ENCODE measurements at places on chromosomes 11 and 22.
A peak's percentile ranks its signal among the peaks of the same experiment; 100 is the strongest.

DNA sequence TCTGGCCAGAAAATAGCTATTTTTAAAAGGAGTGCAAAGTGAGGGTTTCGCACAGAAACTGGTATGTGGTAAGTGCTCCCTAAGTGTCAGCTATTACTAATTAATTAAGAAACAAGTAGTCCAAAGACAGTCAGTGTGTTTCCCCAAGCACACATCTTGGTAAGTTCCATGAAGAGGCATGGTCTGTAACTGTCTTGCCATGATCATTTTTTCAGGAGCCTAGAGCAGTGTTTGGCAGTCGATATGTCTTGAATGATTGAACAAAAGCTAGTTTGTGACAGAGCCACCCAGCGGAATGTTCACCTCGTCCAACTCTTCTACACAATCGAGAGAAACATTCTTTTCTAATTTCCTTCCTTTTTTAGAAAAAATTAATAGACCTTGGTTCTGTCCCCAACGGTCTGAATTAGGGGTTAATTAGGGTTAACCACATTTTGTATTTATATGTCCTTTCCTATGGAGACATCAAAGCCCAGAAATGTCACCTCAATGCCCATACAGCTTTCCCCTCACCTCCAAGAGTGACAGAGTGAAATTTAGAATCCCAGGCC lies 57.6 kb upstream of the FTH1 start:
- peak; percentile 60 for DNase-seq

DNA sequence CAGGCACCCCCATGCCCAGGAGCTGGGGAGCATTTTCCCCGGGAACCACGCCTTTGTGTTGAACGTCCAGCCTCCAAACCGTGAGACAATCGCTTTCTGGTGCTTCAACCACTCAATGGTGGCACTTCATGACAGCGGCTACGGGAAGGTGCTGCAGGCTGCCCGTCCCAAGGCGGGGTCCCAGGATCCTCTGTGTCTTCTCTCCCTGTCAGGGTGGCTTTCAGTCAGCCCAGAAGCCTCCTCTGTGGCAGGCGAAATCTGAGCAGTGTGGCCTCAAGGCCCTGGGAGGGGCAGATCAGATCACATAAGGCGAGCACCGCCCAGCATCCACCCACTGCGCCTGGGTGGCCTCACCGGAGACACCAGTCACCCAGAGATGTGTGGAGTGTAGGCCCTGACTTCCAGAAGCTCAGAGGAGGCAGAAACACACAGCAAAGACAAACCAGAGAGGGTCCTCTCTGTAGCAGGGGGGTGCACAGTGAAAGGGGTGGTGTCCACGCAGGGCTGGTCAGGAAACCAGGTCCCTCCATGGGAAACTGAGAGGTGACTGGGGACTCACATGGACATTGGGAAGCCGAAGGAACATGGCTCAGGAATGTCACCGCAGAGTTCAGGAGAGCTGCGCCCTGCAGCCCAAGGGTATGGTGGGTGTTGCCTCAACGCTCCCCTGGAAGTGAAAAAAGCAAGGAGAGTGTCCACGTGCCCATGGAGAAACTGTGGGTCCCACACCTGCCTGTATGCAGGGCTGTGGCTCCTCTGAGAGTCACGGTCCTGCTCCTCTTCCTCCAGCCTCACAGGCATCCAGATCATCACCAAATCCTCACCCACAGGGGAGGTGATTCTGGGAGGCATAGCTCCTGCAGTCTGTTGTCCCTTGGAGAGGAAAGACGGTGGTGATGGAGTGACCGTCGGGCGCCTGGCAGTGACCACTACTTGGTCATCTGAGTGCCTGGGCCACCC lies 1420.7 kb downstream of the TBC1D22A start:
- no peak for DNase-seq

GRCh38 chr11:100687630-100688395 lies 725 bp downstream of the ARHGAP42 start:
- no peak for DNase-seq

DNA sequence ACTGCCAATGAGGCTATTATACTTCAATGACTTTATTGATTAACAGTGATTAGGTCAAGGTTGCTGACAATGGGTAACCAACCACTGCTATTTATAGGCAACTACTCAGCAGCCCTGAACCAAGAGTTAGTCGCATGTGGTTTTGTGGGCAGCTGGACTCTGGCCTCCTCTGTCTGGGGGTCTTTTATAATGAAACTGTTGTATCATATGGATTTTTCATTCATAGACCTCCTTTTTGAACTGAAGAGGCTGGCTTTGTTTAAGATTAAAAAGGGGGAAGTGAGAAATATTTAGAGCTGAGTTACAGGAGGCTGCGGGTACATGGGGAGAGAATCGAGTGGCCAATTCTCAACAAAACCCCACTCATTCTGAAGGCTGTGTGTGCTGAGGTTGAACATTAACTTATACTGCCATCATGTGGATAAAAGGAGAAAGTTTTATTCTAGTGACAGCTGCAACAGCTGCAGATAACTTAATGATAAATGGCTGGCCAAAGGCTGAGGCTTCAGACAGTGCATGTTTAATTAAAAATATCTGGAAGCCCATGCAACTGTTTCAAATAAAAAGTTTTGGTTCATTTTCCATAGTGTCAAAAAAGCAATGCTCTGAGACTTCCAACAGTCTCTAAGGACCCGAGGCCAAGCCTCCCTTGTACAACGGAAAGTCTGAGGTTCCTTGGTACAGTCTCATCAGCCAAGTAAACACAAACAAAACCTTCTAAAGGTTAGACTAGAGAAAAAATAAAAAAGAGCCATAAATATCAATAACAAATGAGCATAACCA lies 682.6 kb downstream of the KCNA4 start:
- DNase-seq: peak; percentile 18

DNA sequence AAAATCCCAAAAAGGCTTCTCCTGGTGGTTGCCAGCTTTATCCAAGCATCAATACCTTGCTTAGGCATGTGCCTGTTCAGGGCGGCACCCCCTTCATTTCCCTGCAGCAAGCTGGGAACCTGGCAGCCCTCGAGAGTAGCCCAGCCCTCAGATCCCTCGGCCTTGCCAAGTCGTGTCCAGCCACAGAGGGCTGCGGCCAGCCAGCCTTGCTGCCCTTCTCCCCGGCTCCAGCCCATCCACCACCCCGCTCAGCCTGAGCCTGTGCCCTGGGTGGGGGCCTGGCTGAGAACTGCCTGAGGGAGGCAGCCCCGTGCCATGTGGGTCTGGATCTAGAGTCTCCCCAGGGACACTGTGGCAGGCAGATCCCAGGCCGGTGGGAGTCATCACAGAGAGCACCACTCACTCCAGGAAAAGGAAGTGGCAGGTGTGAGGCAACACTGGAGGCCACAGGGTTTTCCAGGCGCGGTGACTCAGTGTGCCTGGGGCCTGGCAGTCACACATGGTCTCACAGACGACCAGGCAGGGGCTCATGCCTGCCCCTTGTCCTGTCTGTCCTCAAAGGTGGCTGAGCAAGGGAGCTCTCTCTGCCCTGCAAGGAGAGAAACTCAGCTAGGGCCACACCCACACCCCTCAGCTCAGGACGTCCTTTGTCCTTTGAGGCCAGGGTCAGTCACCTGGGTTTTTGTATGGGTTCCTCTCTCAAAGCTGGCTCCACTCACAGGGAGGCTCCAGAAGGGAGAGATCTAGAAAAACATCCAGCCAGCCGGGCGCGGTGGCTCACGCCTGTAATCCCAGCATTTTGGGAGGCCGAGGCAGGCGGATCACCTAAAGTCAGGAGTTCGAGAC lies 12.2 kb upstream of the CDC42BPG start:
- DNase-seq: peak; percentile 46

DNA sequence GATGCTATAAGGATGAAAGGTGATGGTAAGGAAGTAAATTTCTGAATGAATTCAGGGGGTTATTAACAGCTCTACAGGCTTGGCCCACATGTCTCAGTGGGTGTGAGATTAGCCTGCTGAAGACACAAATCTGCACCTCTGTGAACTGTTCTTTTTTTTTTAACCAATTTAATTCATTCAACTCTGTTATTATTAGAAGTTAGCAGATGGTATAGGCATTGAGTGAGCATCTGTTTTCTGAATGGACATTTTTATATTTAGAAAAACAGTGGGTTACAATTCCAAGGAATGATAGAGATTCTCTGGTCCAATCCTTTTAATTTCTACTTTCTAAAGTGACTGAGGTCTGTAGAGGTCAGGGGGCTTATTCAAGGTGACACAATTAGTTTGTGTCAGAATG lies 122.0 kb upstream of the SORL1-AS1 start:
- no peak for DNase-seq

GRCh38 chr11:70594031-70594430 lies 195.7 kb downstream of the CTTN start:
- DNase-seq: no peak

DNA sequence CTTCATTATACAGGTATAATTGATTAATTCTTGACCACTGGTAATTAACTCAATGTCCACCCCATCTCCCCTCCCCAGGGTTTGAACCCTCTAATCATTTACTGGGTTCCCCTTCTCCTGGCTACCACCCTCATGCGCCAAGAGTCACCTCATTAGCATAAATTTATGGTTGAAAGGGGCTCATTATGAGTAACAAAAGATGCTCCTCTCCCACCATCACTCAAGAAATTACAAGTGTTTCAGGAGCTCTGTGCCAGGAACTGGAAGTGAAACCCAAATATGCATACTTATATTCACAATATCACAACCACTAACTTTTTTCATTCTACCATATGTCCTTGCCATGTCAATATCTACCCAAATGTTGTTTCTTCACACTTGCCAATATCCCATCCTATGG lies 7.8 kb upstream of the STIP1 start:
- DNase-seq: no peak

GRCh38 chr11:82959987-82960778 lies 58.6 kb downstream of the DDIAS start:
- DNase-seq: no peak

GRCh38 chr11:121556937-121557336 lies 104.2 kb upstream of the SORL1-AS1 start:
- no peak for DNase-seq

DNA sequence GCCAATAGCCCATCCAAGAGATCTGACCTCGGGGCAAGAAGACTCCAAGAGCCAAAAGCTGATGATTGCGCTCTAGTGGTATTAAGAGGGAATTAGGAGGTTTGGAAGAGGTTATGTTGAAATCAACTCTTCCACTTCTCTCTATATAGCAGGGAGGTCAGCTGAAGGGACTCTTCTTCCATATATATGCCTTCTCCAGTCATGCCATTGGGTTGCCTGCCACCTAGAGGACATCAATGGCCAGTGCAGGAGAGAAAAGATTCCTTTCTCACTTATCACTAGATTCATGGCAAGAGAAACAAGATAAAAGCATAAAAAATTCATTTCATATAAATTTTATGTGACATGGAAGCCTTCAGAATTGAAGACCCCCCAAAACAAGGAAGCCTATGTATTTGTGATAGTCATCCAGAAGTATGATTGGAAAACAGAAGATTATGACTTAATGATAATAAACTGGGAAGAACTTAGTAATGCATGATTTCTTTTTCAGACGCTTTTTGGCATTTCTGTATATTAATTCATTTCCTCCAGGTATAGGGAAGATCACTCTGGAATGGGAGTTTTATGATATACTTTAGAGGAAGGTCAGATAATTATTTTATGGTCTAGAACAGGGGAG lies 435.1 kb upstream of the DDI1 start:
- peak; percentile 44 for DNase-seq

DNA sequence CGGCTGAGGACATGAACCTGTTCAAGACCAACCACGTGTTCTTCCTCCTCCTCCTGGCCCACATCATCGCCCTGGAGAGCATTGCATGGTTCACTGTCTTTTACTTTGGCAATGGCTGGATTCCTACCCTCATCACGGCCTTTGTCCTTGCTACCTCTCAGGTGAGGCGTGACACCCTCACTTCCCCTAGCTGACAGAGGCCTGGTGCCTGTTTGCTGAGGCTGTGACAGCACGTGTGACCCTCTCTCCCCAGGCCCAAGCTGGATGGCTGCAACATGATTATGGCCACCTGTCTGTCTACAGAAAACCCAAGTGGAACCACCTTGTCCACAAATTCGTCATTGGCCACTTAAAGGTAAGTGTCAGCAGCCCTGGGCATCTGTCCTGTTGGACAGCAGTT lies 12.3 kb downstream of the FADS2 start:
- no peak for DNase-seq

DNA sequence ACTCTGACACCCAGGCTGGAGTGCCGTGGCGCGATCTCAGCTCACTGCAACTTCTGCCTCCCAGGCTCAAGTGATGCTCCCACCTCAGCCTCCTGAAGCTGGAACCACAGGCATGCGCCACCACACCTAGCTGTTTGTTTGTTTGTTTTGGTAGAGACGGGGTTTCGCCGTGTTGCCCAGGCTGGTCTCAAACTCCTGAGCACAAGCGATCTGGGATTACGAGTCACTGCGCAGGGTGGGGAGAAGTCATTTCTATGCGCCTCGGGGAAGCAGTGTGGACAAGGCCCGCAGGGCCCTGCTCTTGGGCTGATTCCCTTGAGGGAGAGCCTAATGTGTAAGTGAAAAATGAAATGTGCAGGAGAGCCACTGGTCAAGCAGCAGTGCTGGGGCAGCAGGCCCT lies 19.6 kb upstream of the SEPTIN5 start:
- no peak for DNase-seq

DNA sequence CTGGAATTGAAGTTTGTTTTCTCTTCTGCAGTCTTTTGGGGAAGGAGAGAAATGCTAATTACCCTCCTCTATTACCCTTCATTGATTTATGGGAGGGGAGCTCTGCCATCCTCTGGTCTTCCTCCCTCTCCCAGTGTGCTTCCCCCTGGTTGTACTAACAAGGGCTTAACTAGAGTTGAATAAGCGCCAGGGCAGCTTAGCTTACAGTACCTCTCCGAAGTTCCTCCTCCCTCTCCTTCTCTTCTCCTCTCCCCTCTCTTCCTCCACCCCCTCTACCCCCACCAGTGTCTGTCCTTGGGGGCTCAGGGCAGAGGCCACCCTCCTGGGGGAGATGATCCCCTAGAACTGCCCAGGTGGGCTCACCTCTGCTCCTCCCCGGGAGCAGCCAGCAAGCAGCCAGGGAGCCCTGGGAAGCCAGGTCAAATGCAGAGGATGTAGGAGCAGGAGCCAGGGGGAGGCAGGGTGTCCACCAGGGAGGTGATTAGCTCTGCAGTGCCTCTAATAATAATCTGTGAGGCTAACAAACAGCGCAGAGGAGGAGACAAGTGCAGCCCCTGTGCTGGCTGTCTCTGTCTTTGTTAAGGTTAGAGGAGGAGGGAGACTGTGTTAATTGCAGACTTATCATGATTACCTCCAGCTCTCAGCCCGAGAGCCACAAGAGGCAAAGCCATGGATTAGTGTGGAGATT lies 191.6 kb upstream of the CADM1 start:
- DNase-seq: no peak

- DNase-seq: no peak
Measured at GRCh38 chr11:9982796-9983579, 311.0 kb downstream of the SBF2 start.

Measured in AML-193 (cell line).